ENCODE measurements at places on chromosomes 12 and 14. TPM values are rescaled to one million over a fixed set of nuclear protein-coding genes. Genes with fewer than 3 reads are reported as not detected.

GRCh38 chr12:98999559-98999958 is 354.5 kb downstream of the APAF1 start:
- no peak for DNase-seq

GRCh38 chr12:68478516-68479260 is 132.0 kb upstream of the RAP1B start:
- DNase-seq, result no peak

CARMIL3 gene
- polyA plus RNA-seq, result 1.0 TPM

RNASE7 gene
- 0.96 TPM for polyA plus RNA-seq

TEAD4 gene
- polyA plus RNA-seq, result 19.2 TPM
